ENCODE measurements at places on chromosomes 7 and 10.

DNA sequence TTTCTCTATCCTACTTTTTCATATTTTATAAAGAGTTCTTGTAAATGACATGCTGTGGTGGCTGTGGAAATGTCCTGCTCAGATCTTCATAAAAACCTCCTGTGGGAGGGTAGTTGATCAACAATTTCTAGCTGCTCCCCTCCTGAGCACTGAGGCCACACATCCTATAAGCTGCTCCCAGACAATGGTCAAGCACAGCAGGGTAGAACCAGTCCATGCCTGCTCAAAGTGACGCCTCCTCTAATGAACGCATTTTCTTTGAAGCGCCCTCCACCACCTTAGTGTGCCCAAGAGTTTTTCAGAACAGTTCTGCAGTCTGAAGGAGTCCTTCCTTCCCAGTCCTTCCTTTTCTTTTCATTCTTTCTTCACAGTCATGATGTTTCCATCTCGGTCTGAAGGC, 298.6 kb upstream of the CACNA2D1 start:
- no peak for DNase-seq

- no peak for DNase-seq
These were observed 123.8 kb downstream of the DIP2C start for GRCh38 chr10:565676-566075.

- DNase-seq: no peak
These were observed 57.8 kb upstream of the LANCL2 start for GRCh38 chr7:55307123-55307916.

DNA sequence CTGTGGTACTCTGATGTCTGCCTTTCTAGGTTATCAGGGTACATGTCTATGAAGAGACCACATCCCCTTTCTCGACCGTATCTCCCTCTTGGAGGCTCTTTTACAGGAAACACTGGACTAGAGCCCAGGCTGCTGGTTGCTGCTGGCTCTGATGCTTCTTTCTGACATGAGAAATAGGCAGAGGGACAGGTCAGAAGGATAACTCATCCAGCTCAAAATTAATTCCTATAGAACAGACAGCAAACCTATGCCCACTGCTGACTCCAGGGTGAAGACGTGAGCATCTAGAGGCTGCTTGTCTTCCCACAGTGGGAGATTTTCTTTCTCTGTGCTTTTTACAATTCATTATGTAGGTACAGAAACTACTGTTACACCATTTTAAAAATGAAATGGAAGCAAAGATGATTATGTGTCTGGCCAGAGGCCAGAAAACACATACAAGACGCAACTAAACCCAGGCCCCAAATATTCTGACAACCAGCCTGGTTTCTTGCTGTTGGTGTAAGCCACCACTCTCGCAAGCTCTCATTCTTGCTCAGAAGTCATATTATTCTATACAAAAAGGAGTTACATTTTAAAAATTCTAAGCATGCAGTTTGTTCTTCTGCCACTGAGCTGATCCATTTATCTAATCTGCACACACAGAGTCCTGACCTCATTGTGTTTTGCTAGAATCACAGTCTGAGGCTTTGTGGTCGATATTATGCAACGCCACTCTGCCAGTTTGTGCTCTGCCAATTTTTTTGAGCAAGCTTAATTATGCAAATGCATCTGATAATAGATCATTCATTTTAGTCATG, 424.3 kb downstream of the KIF20B start:
- no peak for DNase-seq

DNA sequence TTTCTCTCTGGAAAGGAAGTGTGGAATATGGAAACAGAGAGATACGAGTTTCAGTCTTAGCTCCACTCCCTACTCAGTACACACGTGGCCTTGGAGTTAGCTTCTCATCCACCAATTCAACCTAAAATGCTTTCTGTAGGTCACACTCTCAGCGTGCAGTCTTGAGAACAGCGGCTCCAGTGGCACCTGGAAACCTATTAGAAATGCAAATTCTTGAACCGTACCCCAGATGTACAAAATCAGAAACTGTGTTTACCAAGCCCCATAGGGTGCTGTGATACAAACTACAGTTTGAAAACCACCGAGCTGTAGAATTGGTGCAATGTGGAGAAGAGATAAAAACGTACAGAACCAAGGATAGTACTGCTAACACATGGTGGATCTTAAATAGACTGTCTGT, 91.1 kb upstream of the SP4 start:
- no peak for DNase-seq

- DNase-seq: no peak
These were observed 1.5 kb downstream of the PTPN12 start for GRCh38 chr7:77538281-77539212.

DNA sequence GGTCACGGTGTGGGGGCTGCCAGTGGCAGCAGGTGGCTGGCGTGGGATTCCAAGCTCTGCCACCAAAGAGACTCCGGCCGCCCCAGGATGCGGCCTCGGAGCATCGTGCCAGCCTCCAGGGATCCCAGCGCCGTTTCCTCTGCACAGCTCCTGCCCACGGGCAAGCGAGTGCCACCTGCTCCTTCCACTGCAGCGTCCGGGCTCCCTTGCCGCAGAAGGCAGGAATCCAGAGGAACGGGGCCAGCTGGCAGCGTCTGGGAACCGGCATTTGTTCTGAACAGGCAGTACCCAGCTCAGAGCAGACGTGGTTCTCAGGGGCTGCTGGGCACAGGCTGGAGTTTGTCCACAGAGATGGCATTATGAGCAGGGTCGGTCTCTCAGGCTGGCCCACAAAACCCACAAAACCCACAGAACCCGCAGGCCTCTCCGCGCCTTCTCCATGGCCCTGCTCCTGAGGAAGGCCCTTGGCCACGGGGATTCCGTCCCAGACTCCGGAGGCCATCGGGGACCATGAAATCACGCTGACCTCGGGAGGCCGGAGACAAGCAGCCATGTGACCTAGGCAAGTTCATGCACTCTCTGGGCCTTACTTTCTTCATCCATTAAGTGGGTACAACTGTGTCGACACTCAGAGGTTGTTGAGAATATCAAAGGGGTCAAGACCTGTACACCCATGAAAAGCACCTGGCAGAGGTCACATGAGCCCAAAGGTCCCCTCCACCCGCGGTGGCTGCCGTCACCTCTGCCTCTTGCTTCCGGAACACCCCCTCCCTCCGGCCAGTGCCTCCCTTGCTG, 72.1 kb upstream of the TNRC18 start:
- DNase-seq: no peak

DNA sequence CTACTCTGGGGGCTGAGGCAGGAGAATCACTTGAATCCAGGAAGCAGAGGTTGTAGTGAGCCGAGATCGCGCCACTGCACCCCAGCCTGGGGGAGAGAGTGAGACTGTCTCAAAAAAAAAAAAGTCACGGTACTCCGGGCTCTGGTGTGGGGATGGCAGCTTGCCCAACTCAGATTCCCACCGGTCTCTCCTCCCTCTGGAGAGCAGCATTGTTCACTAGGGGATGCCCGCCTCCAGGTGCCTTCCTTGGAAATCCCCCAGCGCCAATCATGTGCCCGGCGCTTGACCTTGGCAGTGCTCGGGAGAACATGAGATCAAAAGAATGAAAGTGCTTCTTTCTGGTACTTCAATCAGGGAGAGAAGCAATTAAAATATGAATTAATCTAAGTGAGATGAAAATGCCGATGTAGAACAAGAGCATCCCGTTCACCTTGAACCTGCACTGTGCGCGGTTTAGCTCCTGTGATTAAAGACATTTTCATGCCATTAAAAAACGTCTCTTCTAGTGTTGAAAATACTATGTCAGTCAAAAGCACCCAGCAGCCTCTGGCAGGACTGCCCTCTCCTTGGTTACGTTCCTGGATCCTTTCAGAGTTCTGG, 1127.3 kb upstream of the AUTS2 start:
- no peak for DNase-seq

GRCh38 chr10:35822316-35822715, 180.2 kb upstream of the FZD8 start:
- no peak for DNase-seq

DNA sequence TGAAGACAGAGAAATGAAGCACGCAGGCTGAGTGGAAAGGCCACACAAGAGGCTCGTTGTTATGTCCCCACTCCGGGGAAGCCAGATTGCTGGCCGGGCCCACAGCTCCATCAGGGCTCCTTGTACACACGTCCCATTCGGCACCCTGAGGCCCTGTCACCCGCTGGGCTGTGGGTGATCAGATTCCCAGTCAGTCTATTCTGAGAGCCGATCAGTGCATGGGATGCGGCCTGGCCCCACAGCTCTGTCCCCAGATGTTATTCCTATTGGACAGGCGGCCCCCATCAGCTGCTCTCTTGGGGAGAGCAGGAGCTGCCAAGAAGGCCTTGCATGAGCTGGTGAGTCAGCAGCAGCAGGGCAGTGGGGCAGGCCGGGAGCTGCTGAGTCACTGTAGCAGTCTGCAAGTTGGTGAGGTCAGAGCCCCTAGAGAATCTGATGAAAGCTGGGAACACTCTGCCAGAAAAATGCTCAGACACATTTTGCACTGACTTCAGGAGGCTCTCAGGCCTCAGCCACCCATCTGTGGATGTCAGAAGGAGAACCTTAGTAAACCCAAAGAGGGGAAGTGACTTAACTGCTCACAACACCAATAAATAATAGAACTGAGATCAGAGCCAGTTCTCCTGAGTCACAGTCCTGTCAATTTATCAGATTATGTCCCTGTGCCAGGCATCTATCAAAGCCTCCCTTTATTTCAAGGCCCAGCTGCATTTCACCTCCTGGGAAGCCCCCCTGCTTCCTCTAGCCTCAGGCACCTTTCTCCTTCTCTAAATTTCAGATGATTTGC, 9.4 kb upstream of the PSAP start:
- no peak for DNase-seq

DNA sequence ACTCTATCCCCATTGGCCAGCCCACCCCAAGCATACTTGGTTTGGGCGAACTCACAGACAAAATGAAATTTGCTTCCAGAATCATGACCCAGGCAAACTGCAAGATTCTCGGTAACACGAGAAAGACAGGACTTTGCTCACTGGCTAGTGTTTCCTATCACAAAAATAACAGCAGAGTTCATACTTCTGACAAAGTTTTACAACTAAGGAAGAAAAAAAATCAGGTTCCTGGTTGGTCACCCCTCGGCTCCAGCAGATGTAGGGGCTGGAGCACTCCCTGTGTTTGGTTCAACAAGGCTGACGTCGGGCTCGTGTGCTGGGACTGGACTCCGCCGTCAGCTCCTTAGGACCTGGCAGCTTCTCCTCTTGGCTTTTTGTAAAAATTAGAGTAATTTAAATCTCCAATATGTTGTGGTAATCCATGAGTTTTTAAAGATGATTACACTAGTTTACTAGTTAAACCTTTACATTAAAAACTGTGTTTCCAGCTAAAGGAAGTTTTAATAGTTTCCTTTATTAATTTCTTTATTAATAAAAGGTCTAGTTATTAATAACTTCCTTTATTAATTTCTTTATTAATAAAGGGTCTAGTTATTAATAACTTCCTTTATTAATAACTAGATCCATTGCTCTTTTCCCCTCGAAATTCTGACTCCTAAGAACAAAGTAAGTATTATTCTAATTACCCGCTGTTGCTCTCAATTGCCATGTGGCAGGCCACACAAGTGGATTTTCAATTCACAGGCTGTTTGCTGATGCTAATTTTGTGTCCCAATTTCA, 115.6 kb upstream of the RNF32 start:
- no peak for DNase-seq

DNA sequence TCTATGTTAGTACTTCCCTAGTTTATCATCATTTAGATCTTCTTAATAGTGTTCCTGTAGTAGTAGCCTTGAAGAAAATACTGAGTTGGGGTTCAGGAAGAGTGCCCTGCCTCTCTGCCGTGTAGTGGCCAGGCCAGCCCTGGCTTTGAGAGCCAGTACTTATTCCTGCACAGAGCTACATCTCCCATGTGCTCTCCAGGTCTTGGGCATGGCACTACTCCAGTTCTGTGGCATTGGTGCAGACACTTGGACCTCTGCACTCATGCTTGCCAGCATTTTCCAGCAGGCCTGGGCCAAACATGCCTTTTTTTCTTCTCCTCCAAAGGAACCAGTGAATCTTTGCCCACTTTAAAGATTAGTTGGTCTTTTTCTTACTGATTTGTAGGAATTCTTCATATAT, 5.3 kb downstream of the GNG11 start:
- DNase-seq: no peak

GRCh38 chr10:110175406-110175805, 32.0 kb upstream of the MXI1 start:
- no peak for DNase-seq

- no peak for DNase-seq
These were observed 10.4 kb downstream of the GPRIN2 start for GRCh38 chr10:46545861-46546590.

DNA sequence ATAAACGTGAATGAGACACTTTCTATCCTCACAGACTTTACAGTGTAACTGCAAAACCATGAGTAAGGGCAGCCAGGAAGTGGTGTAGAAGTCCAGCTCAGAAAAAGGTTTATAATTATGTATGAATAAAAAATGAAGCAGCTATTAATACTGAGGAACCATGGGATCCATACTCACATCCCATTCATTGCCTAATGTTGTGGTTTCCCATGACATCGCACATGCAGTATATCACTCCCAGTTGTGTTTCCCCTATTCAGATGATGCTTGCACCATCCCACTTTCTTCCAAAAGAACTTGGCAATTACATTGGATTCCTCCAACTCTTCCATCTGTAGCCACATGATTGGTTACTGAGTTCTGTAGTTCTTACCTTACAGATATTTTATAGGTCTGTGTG, 74.5 kb upstream of the SEMA3D start:
- DNase-seq: no peak

- DNase-seq: no peak
These were observed 32.9 kb downstream of the ABLIM1 start for GRCh38 chr10:114624951-114625780.

DNA sequence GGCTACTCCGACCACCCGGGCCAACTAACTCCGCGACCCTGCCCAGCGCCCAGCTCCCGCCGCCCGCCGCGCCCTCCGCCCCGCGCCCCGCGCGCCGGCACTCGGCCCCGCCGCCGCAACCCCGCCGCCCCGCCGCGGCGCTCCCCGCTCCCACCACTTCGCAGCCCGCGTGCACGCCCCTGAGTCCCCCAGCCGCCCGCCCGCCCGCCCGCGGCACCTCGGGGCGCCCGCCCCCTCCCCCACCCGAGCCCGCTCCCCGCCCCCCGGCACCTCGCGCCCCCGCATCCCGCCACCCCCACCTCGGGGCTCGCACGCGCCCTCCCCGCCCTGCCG, 598 bp downstream of the JAZF1 start:
- no peak for DNase-seq

- no peak for DNase-seq
These were observed 146.5 kb downstream of the CCDC3 start for GRCh38 chr10:12854988-12855387.

GRCh38 chr10:15627617-15628196, 92.0 kb downstream of the ITGA8 start:
- DNase-seq: no peak

GRCh38 chr10:50514995-50515394, 108.8 kb downstream of the SGMS1 start:
- DNase-seq: no peak

GRCh38 chr7:94303695-94304094, 91.0 kb upstream of the COL1A2 start:
- DNase-seq: no peak

GRCh38 chr10:77422491-77423338, 214.9 kb downstream of the KCNMA1 start:
- no peak for DNase-seq

DNA sequence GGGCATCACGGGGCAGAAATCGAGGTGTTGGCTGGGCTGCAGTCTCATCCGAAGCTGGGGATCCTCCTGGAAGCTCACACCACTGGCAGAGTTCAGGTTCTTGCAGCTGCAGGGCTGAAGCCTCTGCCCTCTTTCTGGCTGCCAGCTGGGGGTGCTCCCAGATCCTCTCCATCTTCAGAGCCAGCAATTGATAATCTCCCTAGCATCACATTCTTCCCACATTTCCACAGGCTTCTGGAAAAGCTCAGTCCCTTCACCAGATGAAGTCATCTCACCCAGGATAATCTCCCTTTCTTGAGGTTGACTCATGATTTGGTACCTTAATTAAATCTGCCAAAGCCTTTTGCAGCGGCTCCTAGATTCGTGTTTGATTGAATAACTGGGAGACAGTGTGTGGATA, 55.2 kb downstream of the NRP1 start:
- DNase-seq: no peak

Measured in CD4-positive, alpha-beta T cell treated with Interleukin-6 at 100 ng/mL for 8 hours (primary cell).